ENCODE measurements at places on chromosomes 3 and 15.

GRCh38 chr3:129878355-129878754 lies 15.2 kb downstream of the TMCC1 start:
- DNase-seq = no peak

GRCh38 chr3:36662626-36663025 lies 101.7 kb downstream of the DCLK3 start:
- no peak for DNase-seq

GRCh38 chr15:90344662-90345061 lies 7.4 kb upstream of the ZNF774 start:
- no peak for DNase-seq

GRCh38 chr15:75455982-75456531 lies 4.6 kb upstream of the SIN3A start:
- DNase-seq = peak; percentile 18

Data from NCI-H1417 treated with DMSO at 0.1 percent for 48 hours (cell line).